D721Med (cell line): ENCODE measurements at places on chromosomes 2 and 18.

DNA sequence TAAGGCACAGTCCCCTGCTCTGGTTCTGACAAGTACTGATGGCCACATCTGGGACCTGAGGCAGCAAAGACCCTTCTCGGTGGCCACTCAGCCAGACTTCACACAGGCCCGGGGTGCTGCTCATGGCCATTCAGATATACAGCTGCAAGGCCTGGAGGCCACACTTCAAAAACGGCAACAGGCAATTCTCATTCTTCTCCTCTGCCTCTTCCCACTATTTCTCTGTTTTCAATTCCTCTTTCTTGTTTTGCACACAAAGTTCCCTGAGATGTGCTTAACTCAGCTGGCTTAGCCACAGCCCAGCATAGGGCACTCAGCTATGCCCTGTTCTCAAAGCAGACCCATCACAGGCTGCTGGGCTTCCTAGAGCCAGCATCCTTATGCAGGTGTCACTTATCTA is 29.9 kb downstream of the PTPN18 start:
- DNase-seq, result no peak

DNA sequence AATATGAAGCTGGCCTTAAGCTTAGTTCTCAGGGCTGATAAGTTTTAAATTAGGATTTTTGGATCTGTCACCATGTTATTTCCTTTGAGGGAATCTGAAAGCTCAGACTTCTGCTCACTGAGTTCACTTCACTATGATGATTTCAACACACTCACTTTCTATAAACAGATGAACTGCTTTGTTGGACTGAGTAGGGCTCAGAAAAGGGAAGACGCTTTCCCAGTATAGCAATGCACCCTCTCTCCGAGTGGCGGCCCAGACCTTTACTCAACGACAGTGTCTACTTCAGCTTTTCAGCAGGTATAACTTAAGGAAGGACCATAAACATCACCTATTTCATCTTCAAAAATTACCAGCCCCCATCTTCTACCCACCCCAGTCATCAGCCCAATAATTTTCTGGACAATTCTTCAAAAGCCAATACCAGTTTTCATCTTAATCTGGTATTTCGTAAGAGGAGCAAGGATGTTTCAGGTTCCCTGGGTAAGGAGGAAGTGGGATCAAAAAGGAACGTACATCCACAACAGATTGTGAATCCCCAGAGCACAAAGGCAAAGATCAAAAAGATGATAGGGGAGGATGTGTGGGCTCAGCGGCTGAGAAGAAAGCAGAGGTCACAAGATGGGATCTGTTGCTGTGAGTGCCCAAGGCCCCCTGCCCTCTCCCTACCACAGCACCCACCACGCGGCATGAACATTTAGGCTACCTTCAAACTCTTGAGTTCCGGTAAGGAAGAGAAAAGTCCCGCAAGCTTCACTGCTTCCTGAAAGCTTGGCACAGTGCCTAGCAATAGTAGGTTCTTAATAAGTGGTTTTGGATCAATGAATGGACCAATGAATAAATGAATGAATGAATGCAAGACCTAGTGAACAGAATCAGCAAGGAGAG is 41.9 kb downstream of the LPIN2 start:
- DNase-seq, result no peak

DNA sequence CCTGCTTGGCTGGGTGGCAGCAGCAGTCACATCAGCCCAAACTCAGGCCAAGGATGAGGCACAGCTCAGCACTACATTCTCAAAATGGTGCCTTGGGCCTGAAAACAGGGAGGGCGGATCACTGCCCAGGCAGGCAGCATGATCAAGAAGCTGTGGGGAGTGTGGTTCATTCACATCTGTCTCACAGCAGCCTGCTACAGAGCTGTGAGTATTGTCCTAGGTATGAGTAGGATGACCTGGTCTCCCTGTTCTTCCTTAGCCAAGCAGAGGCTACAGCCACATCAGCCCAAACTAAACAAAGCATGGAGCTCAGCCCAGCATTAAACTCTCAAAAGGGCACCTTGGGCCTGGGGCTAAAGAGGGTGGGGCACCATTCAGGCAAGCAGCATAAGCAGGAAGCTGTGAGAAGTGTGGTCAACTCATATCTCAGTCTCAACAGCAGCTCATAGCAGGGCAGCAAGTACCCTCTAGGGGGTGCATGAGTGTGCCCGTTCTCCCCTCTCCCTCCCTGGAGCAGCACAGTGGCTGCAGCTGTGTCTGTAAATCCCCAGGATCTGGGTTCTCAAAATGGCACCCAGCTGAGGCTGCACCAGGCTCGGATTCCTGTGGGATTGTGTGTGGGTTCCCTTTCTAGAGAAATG is 139.6 kb downstream of the TRABD2A start:
- no peak for DNase-seq

DNA sequence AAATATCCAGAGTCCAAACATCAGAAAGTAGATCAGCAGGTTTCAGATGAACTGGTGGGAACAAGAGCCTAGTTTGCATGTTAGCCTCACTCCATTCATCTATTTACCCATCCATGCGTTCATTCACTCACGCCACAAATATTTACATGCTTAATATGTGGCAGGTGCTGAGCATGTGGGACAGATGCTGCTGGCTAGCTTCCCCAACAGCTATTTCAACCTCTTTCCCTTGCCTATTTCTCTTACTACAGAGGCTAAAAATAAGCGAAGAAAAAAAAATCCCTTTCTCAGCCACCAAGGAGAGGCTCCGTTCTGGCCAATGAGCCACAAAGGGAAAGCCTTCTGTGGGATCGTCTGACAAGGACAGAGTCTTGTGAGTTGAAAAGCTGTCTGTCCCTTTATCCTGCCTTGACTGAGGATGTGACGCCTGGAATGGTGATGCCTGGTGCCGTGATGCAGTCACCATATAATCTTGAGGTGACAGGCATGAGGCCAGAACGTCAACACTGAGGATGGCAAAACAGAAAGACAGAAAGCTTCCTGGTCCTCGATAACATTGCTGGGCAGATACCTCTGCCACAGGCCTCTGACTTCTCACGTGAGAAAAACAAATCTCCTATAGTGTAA is 78.2 kb downstream of the KCTD1 start:
- DNase-seq, result no peak

DNA sequence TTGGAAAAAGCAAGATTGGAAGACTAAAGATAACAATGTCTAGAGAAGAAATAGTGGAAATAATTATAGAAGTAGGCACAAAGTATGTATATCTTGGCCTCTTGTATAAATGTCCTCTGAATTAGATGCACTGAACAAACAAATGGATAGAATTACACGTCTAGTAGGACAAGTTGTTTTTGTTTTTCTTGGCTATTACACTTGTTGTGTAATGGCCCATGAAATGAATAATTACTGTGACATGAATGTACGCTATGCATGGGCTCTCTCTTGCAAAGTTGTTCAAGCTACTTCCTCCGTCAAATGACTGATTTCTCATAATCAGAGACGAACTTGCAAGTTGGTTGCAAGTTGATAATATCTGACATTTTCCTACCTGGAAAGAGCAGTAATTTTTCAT is 126.2 kb downstream of the PDE1A start:
- DNase-seq, result no peak

DNA sequence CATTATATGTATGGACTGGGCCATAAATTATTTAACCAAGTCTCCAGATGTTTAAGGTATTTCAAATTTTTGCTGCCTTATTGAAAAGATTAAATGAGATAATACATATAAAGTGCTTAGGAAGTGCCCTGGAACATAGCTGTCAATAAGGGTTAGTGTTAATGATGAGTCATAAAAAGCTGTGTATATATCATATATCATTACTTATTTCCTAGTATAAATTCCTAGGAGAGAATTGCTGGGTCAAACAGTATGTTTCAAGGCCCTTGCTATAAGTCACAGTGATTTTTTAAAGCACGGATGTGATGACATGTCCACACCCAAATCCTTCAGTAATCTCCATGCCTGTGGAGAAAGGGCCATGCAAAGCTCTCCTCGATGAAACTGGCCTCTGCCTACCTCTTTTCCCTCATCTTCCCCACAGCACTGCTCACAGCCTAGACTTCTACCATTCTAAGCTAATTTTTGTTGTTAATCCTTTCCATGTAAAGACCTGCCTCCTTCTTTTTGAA is 8.5 kb downstream of the ZNF2 start:
- DNase-seq, result no peak

GRCh38 chr18:80154293-80154692 is 45.2 kb downstream of the ADNP2 start:
- DNase-seq, result peak; percentile 68

GRCh38 chr2:136327162-136327852 is 209.4 kb upstream of the CXCR4 start:
- no peak for DNase-seq

DNA sequence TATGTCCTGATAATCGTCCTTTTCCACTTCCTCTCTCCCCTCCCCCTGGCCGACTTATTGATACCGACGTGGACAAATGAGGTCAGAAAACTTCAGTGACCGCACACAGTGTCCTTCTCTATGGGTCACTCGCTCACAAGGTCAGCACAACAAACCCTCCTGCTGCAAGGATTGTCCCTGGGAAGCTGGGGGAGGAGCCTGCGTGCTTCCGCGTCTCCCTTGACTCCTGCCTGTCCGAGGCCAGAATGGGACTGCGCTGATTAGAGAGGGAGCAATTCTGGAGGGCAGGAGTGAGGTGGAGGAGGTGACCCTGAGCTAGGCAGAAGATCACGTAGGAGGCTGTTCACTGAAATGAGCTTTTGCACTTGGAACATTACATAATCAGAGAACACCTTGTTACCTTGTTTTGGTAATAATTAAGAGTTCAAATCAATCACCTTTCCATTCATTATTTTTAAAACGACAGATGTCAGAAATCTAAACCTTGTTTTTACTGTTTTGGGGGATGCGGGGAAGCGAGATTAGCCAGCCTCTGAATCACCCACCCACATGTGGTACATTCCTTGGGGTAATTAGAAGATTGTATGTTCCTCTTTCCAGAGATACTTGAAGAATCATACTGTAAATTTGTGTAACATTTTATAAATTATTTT is 70.6 kb downstream of the CTAGE1 start:
- no peak for DNase-seq

DNA sequence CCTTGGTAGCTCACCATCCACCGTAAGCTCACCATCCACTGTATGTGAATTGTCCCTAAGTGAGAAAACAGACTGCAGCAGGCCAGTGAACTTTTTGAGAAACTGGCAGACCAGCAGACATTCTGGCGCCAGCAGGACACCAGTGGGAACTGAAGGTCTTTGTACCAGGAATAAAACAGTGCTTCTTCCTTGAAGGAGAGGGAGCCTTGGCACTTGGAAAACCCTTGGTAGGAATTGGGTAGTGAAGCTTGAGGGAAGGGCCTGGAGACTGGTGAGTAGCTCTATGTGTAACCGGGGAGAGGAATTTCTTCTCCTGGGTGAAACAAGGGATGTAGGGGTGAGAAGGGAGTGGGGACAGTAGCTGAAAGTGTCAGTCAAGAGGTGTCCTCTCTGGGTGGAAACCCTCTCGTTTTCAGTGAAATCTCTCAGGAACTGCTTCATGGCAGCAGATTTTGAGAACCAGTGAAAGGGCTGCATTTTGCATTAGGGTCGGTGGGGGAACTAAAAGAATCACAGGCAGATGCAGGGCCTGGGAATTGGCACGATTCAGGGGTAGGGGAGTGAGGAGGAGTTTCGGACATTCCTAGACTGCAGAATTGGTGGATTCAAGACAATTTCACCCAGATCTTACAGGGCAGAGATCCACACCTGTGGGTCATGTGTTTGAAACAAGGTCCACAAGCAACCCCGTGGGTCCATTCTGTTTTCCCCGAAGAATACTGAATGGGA is 131.5 kb upstream of the DLX2 start:
- no peak for DNase-seq

DNA sequence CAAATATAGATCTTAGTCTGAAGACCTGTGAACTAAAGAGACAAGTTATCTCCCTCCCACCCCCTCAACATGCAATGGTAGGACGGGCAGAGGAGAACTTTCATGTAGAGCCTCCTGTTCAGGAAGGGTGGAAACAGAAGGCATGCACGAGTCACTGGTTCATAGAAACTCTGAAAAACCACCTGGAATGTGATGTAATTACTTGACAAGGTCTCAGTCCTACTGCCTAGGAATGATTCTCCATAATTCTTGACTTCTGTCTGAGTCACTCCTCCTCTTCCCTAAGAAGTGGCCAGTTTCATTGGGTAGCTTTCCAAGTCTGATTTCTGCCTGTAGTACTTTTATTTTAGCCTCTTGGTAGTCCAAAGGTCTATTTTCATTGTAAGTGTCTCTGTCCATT is 277.3 kb downstream of the PTPRM start:
- no peak for DNase-seq

DNA sequence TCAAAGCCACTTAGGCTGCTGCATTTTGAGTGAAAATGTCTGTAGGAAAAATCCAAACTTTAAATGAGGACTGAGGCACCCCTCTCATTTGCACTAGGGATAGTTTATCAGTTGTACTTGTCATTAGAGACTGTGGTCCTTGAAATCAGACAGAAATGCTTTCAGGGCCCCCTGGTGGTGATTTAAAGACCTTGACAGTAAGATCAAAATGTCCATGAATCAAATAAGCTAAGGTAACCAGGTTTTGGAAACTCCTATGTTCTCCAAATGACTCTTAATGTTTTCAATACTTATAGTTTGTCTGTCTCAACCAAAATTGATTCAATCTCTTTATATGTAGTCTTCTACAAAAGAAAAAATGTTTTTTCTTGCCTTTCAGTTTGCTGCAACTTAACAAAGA is 28.8 kb upstream of the DDX18 start:
- DNase-seq, result no peak

- no peak for DNase-seq
These were observed 153.2 kb upstream of the MSH6 start for GRCh38 chr2:47629501-47630460.

GRCh38 chr2:45192481-45192880 is 183.2 kb upstream of the SIX2 start:
- no peak for DNase-seq

- no peak for DNase-seq
These were observed 152.1 kb upstream of the KYNU start for GRCh38 chr2:142725386-142725785.

DNA sequence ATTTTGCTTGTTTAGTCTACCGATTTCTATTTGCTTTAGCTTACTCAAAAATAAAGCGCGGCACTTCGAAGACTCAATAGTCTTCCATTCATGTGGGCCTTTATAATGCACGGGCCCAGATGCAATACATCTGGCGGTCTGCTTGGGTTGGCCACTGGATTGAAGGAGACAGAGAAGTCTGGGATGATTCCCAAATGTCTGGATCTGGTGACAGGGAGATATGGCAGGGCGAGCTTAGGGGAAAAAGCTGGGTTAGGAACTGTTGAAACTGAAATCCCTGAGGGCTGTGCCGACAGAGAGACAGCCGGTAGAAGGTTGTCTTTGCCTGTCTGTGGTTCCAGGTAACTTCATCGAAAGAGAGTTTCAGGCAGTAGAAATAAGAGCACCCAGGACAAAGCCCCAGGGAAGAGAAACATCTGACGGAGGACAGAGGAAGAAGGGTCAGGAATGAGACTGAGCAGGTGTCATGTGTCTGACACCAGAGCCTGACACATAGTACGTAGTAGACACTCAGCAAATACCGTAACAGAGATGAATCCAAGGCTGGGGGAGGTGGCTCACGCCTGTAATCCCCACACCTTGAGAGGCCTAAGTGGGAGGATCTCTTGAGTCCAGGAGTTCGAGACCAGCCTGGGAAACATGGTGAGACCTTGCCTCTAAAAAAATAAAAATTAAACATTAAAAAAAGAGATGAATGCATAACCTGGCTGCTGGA is 13.6 kb downstream of the CLUL1 start:
- DNase-seq, result no peak
